ENCODE measurements at places on chromosomes 5 and 9.

GRCh38 chr5:9953691-9954090 is 296.0 kb downstream of the ATPSCKMT start:
- no peak for DNase-seq

GRCh38 chr9:21481470-21482056 is 550 bp downstream of the IFNE start:
- DNase-seq = no peak

DNA sequence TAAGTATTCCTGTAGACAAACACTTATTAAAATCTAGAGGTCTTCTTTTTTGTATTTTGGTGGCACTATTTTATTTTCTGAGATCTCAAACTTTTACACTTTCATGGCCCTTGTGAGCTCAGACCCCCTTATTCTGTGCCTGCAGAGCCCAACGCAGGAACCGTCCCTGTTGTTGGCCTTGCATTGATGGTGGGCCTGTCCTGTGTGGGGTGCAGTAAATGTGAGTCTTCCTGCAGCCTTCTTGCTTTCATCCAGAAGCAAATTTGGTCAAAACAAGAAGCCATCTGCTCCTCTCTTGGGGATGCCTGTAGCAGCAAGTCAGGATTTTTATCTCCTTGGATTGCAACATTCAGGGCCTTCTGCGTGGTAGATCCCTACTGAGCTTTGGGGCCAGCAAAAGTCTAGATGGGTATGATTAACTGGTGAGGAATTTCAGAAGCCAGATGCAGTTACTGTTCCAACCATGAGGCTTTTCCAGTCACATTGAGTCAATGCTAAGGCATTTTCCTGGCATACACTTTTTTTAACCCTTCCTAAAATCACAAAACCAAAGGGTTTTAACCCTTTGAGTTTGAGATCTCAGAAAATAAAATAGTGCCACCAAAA is 31.7 kb downstream of the BASP1 start:
- DNase-seq = no peak

DNA sequence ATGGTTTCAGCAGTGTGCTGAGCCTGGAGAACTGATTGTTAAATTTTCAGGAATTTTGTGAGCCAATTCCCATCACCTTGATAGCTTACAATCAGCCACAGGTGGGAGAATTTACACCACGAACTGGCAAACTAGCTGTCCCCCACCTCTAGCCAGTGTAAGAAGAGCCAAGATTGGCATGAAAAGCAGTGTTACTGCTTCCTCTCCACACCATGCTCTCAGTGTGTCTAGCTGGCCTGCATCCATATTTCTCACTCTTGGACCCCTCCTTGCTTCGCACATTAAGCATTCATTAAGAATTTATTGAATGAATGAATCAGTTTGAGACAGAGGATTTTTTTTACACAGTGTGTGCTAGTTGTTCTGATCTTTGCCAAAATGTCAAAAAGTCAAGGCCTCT is 36.7 kb upstream of the MAN2A1 start:
- no peak for DNase-seq

DNA sequence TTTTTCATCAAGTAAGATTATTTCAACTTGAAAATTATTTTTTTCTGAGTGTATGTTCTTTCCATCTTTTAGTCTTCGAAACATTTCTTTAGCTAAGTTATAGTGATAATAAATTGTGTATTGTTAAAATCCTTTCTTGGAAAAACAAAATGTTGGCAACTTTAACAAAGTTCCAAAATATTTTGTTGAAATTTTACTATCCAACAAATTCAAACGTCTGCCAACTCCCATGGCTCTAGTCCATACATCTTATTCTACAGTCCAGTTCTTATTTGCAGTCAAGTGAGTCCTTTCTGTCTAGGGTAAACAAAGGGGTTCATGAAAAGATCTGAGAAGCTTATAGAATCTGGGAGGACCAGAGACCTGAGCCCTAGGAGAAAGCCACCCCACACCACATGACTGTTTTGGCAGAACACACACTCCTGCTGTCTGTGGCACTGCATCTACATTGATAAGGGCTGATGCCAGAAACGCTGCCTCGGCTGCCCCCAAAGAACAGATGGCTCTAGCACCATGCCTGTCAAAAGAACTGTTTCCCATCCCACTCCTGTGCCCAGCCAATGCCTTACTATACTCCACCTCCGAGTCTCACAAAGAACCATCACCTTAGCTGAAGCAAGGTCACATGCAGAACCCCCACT is 47.5 kb downstream of the FEM1C start:
- no peak for DNase-seq

- no peak for DNase-seq
Measured at GRCh38 chr5:58149746-58150145, 310.1 kb downstream of the PLK2 start.

DNA sequence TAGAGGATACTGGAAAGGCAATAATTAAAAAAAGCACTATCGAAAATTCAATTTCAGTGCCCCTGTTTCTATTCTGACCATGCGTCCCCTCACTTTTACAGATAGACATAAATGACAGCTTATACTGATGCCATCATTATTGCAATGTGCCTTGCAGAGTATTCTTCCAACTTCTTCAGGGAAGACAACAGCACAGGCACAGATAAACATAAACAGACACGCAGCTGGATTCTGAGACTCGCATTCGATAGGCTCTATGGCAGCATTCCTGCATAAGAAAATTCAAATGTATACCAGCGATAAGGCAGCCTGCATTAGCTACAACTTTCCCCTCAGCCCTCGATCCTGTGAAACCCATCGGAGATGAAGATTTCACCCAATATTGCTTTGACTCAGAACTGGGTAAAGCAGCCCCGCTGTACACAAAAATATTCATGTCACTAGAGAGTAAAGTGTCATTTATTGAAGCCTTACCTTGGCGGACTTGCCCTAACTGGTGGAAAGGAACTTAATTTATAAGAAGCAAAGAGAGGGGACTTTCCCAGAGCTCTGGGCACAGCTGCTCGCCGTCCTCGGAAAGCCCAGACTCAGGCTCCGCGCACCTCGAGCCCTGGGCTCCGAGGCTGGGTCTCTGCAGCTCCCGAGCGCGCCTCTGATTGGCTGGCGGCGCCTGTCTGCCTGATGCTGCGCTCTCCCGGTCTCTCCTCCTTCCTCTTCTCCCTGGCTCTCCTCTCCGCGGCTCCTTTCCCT is at the start of gene CDH18:
Gene CDH18 (minus strand): TSS at position 589 of the 750 bp plus-strand sequence. CDS start 149,214 bp downstream, outside the sequence.
- peak; percentile 79 for DNase-seq

DNA sequence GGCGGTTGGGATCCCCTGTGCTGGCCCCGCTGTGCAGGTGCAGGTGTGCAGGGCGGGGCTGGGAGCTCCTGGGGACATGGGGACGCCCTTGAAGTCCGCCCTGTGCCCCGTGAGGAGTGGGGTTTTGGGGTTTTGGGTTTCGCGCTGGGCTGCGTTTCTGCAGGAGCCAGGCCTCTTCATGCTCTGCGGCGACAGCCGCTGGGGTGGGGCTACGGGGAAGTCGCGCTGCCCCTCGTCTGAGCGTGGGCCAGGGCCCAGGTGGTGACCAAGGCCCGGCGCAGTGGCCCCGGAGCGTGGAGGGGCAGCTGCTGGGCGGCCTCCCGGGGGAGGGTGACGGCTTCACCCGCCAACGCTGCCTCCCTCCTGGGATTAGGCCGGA is 47.8 kb upstream of the IRX4 start:
- DNase-seq = no peak

- peak; percentile 52 for DNase-seq
Measured at GRCh38 chr5:165981671-165982070, 2309.8 kb upstream of the WWC1 start.

DNA sequence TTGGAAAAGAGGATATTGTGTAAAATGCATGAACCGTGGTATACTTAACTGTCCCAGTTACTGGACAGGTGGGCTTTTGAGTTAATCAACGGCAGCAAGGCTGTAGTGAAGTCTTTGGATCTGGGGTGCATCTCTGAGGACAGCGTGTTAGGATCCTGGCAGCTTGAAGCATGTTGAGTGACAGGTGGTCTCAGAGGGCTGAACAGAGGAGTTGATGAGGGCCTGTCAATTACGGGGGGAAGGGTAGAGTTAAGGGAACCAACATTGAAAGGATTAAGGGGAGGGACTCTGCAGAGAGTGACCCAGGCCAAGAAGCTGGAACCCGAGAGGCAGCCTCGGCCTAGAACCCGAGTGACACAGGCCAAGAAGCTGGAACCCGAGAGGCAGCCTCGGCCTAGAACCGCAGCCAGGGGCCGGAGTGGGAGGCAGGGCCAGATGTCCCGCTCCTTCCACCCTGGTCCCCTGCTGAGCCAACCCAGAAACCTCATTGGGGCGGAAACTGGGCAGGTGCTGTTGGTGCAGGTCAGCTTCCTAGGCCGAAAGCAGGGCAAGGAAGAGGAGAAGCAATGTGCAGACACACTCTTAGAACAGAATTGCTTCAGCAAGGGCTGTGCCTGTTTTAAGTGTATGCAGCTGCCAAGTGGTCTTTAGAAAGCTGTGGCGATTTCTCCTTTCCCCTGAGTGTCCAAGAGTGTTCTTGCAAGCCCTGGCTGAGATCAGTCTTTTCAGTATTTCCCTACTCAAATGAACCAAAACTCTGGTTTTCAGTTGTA is 62.0 kb downstream of the ANKRD33B start:
- DNase-seq = no peak

- no peak for DNase-seq
Measured at GRCh38 chr9:21070171-21070571, 7.6 kb downstream of the IFNB1 start.

DNA sequence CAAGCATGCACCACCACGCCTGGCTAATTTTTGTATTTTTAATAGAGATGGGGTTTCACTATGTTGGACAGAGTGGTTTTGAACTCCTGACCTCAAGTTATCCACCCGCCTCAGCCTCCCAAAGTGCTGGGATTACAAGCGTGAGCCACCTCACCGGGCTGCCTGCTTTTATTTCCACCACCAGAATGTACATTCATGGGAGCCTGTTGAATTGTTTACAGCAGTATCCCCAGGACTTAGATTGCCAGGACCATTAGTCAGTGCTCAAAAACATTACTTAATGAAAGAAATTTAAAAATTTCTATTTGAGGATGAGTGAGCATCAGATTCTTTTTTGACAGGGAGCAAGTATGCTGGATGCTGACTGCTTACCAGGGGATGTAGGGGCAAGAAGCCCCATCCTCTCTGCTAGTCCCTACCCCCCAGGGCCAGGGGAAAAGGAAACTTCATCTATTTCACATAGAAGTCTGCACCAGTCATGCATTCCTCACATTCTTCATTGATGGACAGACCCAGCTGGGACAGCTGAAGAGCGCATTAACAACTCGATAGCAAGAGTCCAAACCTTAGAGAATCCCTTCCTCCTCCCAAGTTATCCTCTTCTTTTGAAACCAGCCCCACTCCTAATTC is 10.3 kb upstream of the RGMB start:
- DNase-seq = no peak

- DNase-seq = peak; percentile 28
Measured at GRCh38 chr5:170611449-170612090, 107.8 kb downstream of the KCNIP1 start.

Data from glutamatergic neuron (in vitro differentiated cells).